ENCODE measurements at places on chromosomes 4 and X.
A peak's percentile ranks its signal among the peaks of the same experiment; 100 is the strongest.

GRCh38 chrX:95055991-95056390 lies 1382.0 kb downstream of the FAM133A start:
- DNase-seq, result no peak

GRCh38 chrX:78710171-78710570 lies 37.3 kb upstream of the LPAR4 start:
- no peak for DNase-seq

GRCh38 chr4:120052856-120053255 lies 13.8 kb downstream of the MAD2L1 start:
- DNase-seq, result no peak

GRCh38 chr4:53963781-53964180 lies 100.6 kb downstream of the CHIC2 start:
- no peak for DNase-seq

DNA sequence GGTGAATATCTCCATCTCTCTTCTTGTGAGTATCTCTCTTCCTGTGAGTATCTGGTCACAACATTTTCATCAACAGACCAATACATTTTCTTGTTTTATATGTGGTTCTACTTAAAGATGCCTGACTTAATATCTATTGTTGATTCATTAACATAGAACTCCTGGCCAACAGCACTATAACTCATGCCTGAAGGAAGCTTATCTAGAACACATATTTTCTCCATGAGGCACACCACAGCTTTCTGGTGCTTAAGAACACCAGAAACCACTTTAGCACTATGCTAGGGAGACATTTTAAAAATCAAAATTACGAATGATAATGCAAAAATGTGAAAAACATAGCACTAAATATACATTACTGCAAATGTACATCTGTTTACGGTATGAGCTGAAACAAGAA lies 190.4 kb downstream of the GABRB1 start:
- DNase-seq, result no peak

DNA sequence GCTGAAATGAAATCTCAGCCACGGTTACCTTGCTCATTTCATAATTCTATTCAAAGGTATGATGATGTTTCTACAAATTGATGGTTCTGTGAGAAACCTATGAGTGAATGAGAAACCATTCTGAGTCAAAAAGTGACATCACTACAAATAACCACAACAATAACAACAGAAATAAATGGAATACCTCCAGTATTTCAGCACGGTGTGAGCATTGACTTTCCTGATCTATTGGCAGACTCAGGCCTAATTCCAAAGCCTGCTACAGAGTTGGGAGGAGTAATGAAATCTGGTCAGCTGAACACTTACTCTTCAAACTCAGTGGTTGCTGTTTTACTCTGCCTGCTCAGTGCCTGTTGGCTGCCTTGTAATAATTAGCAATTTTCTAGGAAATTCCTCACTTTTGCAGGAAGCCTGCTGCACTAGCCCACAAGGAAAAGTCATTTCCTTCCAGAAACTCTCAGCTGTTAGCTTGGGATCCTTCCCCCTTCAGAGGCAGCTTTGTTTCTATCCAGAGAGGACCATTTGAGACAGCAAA lies 18.8 kb upstream of the SYNPO2 start:
- no peak for DNase-seq

DNA sequence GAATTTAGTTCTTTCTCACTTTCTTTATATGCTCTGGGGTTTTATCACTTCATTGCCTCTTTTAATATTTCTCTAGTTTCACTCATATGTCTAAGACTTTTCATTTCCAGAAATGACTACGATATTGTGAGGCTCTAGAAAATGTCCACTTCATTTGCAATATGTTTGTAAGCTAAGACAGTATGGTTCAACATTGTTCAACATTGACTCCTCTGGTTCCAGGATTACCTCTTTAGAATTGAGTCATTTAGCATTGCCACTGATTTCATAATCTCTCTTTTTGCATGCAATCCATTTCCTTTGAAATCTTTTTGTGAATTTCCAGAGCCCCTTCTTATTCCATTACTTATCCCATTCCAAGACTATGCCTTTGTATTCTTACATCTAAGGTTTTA lies 32.3 kb downstream of the BBS12 start:
- no peak for DNase-seq

DNA sequence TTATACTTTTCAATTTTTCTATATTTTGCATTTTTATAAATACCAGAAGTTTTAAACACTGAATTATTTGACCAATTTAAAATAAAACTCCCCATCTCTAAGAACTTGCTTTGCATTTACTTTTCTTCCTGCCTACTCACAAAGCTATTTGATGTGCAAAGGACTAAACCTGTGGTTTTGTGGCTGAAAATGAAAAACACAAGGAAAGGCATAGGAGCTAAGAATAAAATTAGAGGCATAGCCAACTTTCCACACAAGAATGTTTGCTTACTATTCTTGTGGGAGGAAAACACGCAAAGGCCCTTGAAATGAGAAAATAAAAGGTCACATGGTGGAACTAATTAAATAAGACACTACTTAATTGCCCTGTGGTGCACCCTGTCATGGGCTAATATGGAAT lies 221.2 kb downstream of the KLHL13 start:
- DNase-seq, result no peak

DNA sequence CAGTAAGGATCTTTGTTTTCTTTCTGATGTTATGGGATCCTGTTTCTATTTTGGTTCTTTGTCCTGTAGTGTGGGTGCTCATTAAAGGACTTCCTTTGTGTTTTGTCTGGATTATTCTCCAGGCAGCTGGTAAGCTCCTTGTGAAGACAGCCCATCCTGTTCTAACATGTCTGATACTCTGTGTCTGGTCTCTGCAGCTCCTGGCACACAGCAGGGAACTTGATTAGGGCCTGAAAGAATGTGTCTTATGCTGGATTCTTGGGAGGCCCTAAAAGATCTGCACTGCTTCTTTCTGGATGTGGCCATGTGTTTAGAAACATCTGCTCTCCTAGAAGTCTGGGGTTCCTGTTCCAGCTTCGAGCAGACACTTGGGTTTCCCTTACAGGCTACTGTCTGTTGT lies 38.1 kb upstream of the ATXN3L start:
- DNase-seq, result no peak

GRCh38 chrX:137565921-137566745 lies at the start of gene ZIC3:
ZIC3 (plus strand) TSS chrX:137566127; CDS start chrX:137566692, 565 bp downstream.
- DNase-seq, result no peak

GRCh38 chr4:37682701-37683401 lies 3.3 kb downstream of the RELL1 start:
- no peak for DNase-seq

GRCh38 chr4:83255584-83255983 lies 29.0 kb downstream of the COQ2 start:
- DNase-seq, result no peak

DNA sequence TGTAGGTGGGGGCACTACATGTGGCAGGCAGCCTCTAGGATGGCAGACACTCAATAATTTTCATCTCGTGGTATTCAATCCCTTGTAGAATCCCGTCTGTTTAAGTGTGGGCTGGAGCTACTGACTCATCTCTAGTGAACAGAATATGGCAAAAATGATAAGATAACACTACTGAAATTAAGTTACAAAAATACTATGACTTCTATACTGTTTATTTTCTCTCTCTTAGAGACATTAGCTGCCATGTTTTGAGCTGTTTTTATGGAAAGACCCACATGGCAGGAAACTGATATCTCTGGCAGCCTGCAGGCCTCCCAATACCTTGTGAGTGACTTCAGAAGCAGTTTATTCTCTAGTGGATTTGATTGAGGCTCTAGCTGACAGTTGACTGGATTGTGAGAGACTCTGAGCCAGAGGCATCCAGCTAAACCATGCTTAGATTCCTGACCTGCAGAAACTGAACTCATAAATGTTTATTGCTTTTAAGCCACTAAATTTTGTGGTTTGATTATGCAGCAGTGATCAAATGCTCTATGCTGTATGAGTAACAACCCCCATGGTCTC lies 298.8 kb upstream of the CTSO start:
- no peak for DNase-seq

DNA sequence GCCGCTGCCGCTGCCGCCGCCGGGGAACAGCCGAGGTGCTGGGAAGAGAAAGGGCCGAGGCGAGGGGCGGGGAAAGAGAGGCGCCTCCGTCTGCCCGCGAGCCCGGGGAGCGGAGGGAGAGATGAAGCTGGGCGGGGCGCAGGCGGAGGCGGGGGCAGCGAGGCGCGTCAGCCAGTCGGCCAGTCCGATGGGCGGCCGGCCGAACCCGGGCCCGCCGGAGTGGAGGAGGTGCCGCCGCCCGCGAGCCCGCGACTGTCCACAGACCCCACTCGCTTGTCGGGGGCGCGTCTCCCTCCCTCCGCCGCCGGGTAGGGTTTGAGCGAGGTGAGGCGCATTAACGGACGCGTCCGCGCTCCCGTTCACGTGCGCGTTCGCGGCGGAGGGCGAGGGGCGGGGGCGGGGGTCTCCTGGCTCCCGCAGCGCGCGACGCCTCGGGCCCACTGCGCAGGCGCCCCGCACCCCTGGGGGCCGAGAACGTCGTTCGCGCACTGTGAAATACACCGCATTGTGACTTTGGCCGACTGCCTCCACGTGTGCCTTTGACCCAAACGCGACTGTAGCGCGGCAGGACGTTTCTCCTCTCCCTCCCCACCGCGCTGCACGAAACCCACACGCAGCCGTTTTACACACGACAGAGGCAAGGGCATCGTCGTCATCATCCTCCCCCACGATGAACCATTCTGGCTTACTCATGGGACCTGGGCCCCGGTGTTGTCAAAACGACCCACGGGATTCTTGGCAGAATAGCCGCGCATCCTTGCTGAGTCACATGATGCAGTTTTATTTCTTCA lies at the start of gene NUDT11:
NUDT11 (minus strand) TSS at position 92 of the 791 bp plus-strand sequence. CDS start 148 bp downstream, outside the sequence.
- peak; percentile 27 for DNase-seq

DNA sequence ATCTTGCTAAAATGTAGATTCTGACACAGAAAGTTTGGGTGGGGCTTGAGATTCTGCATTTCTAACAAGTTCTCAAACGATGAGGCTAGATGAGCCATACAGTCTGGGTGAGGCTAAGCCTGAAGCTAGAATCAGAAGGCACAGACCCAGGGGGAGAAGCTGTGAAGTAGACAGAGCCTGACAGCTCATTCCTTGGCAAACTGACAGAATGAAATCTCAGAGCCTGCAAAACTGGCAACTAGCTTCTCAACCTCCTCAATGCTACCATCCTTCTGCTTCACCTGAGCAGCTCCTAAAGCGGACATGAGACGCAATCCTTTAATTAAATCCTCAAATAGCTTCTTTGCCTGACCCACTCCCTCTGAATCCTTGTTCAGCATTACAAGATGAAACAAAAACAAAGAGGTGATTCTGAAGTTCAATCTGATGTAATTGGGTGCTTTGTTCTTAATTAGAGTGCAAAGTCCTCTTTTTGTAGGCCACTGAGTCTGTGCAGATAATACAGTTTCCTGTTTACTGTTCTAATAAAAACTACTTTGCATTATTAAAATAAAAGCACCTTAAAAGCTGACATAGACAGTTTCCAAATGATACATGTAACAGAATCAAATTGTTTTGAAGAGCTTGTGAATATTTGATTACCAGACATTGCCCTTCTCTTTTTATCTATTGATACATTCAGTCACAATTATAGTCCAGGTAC lies 71.0 kb upstream of the BMP2K start:
- DNase-seq, result no peak

DNA sequence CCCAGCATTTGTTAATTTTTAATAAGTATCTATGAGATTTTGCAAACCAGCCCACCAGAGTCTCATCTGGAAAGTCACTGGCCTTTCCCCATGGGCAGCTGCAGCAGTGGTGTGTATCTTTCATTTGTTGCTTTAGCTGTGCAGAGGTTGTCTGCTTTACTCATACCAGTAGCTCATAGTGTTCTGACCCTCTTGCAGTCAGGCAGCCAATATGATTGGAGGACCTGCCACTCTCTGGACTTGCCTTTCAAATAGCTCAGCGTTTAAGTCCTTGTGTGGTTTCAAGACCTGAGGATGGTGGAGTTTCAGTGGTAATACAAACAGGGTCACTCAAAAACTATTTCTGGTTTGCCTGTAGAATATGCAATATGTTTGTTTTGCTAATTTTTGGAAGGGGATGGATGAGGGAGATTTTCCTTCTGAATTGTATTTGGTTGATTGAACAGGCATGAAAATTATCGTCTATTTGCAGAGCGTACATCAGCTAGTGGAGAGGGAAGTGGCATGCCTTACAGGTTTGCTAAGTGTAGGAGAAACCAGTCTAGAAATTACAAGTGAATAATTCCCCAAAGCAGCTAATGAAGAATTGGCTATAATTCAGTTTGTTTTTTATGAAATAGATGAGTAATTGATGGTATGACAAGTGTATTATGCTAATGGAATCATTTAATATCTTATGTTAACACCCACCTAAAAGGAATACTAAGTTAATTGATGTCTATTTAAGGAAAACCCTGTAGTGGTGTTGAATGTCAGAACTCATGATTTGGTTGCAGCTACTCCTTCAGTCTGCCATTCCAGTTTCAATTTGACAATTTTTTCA lies 8.9 kb downstream of the POLA1 start:
- DNase-seq, result no peak

DNA sequence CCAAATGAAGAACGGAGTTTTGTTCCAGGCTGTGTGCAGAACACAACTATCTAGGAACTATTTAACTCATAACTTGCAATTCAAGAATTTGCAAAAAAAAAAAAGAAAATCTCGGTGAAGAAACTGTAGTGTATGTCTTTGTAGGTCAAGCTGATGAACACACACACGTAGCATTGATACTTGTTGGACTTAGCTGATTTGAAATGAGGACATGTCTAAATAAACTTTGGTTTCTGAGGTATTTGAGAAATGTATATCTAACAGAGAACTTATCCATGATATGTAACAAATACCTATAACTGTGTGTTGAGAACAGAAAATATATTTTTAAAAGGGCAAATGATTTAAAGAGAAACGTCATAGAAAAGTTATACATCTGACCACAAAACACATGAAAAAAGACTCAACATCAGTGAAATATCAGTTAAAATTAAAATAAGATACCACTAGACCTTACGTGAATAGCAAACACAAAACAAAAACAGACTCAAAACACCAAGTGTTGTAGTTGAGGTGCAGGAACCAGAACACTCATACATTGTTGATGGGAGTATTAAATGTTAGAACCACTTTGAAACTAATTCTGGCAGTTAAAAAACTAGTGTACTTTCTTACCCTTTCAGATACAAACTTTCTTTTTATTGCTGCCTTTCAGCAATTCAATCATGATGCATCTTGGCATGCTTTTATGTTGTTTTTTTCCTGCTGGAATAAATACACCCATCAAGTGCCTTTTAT lies 1535.8 kb upstream of the PCDH10 start:
- no peak for DNase-seq

Data from Jurkat, Clone E6-1 (cell line).